Caco-2 (cell line): ENCODE measurements at places on chromosomes 16 and 17.
A peak's percentile ranks its signal among the peaks of the same experiment; 100 is the strongest.

- DNase-seq = no peak
These were observed 58.3 kb downstream of the SREBF1 start for GRCh38 chr17:17778308-17779014.

DNA sequence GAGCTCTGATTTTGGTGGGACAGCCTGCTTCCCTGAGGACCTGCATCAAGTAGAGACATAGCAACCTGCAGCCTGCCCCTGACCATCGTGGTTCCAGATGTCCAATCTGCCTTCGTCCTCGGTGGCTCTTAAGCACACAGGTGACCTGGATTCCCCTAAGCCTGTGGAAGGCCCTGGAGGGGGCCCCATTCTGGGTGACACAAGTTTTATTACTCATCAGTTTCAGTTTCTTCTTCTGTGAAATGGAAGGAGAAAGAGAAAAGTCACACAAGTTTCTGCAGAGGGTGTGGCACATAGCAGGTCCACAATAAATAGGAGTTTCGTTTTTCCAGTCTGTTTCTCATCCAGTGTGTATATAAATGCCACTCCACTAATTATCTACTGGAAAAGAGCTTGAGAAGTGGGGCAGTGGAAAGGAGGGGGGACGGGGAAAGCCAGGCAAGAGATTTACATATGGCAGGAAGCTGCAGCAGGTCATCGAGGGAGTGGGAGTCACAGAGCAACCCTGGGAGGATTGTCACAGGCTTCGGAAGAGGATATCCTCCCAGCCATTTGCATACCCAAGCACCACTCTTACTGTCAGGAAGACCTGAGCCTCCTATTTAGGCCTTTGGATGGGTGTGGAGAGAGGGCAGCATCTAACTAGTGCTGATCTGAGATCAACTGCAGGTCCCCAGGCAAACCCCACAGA, 10.0 kb upstream of the NOS2 start:
- DNase-seq = no peak

DNA sequence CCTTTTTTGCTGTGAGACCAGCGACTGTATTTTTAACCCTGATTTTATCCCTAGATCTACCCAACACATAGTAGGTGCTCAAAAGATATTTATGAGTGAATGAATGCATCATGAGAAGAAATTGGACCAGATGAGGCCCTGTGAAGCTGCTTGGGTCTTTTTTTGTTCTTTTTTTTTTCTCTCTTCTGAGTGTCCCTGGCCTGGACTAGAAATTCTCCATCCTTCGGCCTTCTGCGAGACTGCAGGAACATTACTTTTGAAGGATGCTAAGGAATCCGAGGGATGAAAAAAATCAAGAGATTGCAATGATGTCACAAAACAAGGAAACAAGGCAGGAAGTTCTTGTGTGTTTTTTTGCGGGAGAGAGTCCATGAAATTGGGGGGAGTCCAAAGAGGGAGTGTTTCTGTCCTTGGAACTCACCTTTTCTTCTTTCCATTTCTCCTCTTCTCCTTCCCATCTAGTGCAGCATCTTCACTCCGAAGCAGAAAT, 560 bp upstream of the RUSF1 start:
- DNase-seq = no peak

- no peak for DNase-seq
These were observed 9.9 kb downstream of the SLC5A11 start for GRCh38 chr16:24855678-24856077.

GRCh38 chr17:77790143-77790829, 168.2 kb upstream of the TNRC6C start:
- no peak for DNase-seq

DNA sequence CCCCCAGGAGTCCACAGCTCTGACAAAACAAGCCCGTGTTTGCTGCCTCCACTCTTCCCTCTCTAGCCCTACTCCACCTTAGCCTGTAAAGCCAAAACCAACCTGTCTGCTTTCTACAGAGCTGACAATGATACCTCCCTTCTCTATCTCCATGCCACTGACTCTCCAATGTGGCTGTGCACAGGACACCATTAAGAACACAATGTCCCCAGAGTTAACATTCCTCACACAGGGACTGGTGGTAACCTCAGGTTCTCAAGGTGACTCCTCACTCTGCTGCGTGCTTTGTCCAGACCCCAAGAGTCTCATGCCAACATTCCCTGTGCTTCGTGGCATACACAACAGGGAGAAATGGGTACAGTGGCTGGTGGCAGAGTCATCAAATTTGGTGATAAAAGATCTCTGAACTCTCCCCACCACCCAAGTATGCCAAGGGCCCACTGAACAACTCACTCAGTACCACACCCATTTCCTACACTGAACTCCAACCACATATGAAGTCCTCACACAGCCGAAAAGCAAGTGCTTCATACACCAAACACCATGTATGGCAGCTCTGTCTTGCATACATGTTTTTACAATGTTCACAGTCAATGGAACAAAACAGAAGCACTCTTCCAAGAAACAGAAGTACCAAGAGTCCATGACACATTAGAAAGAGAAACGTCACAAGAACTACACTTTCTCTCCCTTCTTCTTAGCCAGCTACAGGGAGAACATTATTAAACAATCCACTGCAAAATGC, 21.1 kb downstream of the CSNK2A2 start:
- no peak for DNase-seq

- DNase-seq = no peak
These were observed 79.6 kb downstream of the BRIP1 start for GRCh38 chr17:61783556-61784304.

DNA sequence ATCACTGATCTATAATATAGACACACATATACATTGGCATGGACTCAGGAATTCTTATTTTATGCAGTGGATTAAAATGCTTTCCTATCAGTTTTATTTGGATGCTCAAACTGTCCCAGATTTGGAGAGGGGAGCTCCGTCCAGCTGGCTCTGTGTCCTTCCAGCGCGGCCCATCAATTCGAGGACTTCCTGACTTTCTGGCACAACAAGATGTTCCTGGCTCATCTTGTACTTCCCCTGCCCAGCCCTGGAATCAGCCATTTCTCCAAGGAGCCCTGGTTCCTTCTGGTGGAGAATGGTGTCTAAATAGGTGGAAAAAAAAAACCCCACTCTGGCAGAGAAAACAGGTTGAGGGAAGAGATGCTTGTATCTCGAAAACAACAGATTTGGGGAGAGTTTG, 94.5 kb downstream of the CRISPLD2 start:
- no peak for DNase-seq

DNA sequence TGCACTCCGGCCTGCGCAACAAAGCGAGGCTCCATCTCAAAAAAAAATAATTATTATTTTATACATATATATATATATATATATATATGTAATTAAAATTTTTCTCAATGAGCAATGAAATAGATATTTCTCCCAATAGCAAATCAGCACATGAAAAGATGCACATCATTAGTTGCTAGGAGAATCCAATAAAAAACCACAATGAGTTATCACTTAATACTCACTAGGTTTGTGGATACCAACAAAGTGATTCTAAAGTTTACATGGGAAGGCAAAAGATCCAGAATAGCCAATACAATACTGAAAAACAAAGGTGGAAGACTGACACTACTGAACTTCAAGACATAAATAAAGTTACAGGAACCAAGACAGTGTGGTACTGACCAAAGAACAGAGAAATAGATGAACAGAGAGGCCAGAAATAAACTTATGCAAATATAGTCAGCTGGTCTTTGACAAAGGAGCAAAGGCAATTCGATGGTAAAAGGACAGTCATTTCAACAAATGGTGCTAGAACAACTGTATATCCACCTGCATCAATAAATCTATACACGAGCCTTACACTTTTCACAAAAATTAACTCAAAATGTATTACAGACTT, 13.6 kb downstream of the SMG6 start:
- DNase-seq = no peak

GRCh38 chr17:45948881-45949624, 50.0 kb upstream of the STH start:
- peak; percentile 85 for DNase-seq

- DNase-seq = no peak
These were observed 27.5 kb downstream of the TEKT5 start for GRCh38 chr16:10667239-10667638.

DNA sequence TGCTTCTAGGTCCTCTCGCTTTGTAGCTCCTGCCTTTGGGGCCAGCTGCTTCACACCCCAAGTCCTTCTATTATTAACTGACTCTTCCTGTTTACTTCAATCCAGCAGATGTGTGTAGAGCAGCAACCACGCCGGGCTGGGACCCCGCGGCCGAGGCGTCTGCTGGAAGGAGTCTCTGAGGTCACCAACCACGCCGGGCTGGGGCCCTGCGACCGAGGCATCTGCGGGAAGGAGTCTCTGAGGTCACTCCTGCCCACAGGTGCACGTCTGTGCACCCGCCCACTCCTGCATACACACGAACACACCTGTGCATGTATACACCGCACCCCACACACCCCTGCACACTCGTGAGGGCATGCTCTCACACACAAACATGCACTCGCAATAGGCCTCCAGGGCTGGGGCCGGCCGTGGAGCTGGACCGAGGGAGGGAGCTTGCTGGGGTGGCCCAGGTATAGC, 7.8 kb upstream of the TEX19 start:
- no peak for DNase-seq

- no peak for DNase-seq
These were observed 14.9 kb upstream of the CCDC182 start for GRCh38 chr17:57760046-57760445.
